ENCODE measurements at places on chromosomes 1 and 21.

- DNase-seq, result no peak
Observed at GRCh38 chr1:156662005-156662799, 15.0 kb downstream of the NES start.

DNA sequence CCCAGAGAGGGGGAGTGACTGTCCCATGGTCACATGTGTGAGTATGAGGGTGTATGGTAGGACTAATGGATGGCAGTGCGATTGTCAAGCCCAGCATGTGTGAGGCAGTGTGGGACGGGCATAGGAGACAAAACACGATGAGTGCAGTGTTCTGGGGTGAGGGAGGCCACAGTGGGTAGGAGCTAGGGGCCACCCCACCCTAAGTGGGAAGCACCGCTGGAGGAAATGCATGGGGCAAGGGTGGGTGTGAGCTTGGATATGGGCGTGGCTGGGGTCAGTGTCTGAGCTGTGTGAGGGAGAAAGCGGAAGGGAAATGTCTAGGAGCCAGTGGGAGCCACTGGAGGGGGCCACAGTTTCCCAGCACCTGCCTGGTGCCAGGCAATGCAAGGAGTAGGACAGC, 56.5 kb downstream of the FOXO6 start:
- DNase-seq, result no peak

- DNase-seq, result no peak
Observed at GRCh38 chr1:73824065-73824464, 373.9 kb downstream of the LRRIQ3 start.

- no peak for DNase-seq
Observed at GRCh38 chr1:152411134-152411533, 2.9 kb downstream of the CRNN start.

DNA sequence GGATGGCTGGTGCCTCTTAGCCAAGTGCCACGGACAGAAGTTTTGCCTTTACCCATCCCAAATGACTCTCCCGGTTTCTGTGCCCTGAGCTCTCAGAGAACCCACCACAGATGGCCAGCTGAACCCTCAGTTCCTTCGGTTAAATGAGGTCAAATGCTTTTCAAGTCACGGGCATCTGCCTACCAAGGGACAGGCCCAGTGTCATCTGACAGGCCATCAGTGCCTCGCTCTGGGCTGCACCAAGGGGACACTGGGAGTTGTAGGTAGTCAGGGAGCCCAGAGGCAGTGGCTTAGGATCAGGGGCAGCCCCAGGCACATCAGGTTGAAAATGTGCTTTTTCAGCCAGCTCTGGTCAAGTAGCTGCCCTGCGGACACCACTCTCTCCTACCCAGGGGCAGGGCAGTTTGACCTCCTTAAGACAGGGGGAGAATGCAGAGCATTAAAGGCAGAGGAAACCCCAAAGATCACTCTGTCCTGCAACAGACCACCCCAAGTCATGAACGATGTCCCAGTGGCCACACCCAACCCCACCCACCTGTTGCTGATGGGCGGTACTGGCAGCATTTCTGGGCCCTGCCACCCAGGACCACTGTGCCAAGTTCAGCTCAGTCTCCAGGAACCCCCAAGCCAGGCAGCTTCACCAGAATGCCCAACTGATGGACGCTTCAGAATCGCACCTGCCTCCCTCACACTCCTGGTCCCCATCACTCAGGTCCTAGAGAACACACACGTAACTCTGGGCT, 60.7 kb downstream of the CASZ1 start:
- DNase-seq, result no peak

DNA sequence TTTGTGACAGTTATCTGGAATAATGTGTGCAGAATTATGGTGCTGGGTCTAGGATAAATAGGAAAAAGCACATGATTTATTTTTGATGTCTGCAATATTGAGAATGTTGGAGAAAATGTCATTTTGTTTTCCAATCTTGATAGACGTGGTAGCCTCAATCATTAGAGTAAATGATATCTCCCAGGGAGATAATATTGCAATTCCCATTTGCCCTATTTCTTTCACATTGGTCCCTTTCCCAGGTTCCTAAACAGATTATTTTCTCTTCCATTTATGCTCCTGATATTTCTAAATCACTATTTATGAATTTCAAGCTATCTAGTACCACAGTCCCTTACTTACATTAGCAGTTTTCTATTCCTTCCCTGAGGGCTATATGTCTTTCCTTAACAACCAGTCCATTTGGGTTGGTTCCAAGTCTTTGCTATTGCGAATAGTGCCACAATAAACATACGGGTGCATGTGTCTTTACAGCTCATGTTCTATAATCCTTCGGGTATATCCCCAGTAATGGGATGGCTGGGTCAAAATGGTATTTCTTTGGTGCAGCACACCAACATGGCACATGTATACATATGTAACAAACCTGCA, 447.3 kb downstream of the PLA2G4A start:
- DNase-seq, result no peak

DNA sequence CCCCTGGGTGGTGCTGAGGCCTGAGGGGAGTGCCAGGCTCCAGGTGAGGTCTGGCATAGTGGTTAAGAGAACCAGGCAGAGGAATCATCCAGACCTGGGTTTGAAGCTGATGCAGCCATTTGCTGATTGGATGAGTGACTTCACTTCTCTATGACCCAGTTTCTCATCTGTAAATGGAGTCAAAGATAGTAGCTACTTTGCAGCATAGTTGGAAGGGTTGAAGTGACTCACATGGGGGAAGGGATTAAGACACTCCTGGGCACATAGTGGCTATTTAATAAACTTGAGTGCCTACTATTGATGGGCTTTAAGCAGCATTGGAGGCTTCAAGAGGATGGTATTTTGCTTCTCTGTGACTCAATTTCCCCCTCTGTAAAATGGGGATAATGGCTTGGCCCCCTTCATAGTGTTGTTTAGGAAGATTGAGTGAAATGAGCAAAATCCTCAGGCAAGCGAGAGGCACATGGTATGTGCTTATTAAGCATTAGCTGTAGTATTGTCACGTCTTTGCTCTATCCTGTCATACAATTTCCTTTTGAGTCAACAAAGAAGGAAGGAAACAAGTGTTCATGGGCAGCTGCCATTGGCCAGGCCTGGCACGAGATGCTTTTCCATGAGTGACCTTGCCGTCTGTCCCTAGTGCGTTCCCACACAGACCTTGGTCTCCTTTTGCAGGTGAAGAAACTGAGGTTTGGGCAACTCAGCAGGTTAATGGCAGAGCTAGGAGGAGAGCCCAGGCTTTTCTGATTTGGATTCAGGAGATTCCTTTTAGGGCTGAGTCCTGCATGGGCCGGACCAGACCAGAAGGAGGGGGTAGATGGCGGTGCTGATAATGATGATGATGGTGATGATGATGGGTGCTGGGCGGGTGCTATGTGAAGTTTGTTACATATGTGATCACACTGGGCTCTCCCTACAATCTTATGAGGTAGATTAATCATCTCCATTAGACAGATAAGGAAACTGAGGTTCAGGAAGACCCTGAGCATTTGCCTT, 131.1 kb upstream of the WNT4 start:
- DNase-seq, result no peak

GRCh38 chr1:234980645-234981396, 147.8 kb downstream of the TOMM20 start:
- peak; percentile 39 for DNase-seq

- DNase-seq, result no peak
Observed at GRCh38 chr1:119541389-119541788, 34.4 kb downstream of the HSD3B1 start.

DNA sequence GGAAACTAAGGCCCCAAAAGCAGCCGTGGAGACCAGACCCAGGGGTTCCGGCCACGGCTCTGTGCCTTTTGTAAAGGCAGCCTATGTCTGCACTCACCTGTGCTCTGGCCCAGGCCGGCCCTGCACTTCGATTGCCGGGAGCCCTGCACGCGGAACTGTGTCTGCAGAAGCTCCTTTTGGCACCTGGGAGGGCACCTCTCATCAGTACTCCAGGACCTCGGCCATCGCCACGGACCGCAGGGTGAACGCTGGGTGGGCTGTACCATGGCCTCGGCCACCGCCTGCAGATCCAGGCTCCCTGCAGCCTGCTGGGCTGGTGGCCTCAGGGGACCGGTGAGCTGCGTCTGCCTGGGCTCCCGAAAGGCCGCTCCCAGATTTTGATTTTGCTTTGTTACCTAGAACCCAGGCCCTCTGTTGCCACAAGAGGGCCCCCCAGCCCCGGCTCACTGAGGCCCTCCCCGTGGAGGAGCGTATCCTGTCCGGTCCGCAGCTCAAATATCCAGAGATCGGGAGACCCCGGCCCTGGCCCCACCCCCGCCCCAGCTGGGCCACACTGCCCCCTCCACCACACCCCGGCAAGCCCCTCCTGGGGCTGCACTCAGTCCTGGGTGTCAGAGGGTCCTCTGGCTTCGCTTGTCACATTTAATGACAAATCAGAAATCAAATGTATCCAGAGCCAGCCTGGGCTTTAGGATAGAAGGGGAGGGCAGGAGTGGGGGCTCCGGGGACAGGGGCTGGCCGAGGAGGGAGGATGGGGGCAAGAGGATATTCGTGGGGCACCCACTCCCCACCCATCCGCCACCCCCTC, 60.2 kb upstream of the PDE9A start:
- peak; percentile 49 for DNase-seq

- DNase-seq, result no peak
Observed at GRCh38 chr21:45413922-45414321, 9.0 kb downstream of the COL18A1 start.

DNA sequence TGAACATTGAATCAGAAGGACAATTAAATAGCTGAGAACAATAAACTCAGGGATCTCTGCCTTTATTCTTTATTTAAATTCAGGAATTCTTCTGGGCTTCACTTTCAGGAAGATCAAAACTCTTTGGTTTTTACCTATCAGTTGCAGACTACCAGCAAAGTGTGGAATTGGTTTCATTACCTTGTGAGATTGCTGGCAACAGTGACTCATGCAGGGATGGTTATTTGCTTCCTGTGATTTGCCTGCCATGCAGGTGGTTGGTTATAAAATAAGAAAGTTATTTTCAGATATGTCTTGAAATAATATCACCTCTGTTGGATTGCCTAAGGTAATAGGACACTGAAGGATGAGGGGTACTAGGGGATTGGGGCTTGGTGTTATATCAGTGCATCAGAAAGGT, 204.6 kb downstream of the PTBP2 start:
- no peak for DNase-seq

DNA sequence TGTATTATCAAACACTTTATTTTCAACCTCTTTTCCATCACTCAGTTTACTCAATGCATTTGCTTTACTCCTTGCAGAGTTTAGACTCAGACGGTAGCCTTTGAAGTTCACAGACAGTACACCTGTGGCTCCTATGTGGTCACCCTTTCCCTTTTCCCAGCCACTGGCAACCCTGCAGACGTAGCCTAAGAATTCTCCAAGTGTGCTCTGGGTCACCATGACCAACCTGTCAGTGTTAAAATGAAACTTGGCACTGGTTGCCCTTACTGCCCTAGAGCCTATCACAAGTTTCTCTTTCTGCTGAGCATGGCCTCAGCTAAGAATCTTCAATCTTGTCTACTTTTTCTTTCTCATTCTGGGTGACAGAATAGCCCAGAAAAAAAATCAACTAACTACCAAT, 25.5 kb upstream of the DNAH14 start:
- DNase-seq, result no peak

DNA sequence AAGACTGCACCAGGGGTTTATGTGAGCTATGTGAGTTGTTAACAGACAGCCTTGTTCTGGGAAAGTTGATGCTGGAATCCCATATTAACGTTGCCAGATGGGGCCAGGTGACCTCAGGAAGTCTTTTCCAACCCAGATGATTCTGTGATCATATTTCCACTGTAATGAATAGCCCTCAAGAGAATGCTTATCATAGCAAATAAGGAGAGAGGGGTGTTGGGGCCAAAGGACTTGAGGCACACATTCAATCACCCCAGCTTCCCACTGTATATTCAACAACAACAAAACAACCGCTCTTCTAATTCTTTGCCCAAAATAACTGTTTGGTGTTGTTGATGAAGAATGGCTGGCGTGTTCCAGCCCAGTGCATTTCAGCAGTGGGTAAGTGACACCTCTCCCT, 14.1 kb downstream of the ZNF697 start:
- no peak for DNase-seq

DNA sequence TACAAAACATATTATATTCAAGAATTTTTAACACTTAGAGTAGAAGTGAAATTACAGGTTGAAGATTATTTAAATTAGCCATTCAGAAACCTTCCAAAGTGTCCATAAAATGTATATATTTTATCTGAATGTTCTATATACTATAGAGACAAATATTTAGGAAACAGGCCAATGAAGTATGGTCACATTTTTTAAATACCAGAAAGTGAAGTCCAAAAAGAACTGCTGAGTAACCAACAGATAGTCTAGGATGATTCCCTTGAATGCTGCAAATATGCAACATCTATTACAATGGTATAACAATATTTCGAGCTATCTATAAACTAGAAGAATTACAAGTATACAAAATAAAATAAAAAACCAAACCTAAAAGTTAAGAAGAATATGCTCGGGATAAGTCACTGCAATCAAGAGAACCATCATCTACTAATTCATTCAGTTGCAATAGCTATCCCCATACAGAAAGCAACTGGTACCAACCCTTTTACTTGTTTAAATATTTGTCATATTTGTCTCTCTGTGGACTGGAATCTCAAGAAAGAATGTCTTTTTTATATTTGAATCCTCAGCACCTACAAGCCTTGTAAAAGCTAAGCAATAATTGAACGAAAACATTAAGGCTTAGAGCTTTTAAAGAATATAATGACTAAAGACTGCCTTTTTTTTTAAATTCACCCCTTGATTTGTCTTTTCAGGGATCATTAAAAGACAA, 8.1 kb downstream of the ODF2L start:
- DNase-seq, result no peak

- no peak for DNase-seq
Observed at GRCh38 chr1:40840526-40841323, 21.4 kb downstream of the CITED4 start.

- DNase-seq, result no peak
Observed at GRCh38 chr1:158115126-158115525, 65.6 kb upstream of the CD1D start.

DNA sequence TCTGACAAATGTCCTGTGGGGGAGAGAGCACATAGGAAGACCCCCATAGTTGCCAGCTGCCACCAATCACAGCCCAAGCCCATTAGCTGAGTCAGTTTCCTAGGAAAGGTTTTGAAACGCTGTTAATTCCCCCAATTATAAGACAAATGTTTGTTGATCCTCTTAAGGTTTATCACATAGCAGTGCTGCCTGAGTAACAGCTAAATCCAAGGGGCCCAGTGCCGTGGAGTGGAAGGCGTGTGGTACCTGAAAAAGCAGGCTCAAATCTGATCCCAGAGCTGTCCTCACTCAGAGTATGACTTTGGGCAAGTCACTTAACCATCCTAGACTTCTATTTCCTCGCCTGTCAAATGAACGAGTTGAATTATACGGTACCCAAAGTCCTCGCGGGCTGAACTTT, 69.5 kb downstream of the GRIK3 start:
- DNase-seq, result no peak

- DNase-seq, result no peak
Observed at GRCh38 chr21:45839274-45839673, 142.3 kb upstream of the COL6A1 start.
